ENCODE measurements at places on chromosomes 11 and 22.
A peak's percentile ranks its signal among the peaks of the same experiment; 100 is the strongest.

DNA sequence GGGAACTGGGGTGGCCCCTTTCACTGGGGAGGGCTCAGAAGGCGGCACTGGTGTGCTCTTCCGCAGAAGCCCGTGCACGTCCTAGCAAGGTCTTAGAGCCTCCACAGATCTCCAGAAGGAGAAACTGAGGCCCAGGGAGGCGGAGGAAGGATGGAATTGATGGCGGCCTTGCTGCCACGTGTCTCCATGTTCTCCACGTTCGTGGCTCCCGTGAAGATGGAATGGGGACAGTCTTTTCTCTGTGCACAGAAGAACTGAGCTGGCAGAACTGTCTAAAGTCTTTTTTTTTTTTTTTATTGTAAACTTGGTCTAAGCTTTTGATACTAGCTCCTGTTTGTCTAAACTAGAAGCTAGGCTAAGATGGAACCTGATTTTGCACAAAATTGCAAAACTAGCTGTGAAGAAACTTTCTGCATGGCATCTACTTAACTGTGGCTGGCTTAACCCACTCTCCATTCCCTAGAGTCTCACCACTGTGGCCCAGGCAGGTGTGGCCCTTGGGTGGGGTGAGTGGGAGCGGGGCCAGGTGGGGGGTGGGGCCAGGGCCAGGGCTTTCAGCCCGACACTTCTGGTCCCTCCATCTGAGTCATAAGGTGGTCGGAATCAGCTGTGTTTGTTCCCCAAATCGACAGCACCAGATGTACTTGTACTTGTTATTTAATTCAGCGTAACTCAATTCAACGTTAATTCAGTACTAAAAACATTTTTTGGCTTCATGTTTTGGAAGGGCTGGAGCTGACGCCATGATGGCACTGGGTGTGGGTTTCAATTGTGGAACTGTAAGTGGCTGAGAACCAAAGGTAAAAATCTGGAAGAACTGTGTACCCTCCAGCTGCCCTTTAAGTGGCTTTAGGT is 120.7 kb downstream of the MPPED1 start:
- no peak for DNase-seq

GRCh38 chr11:70043482-70043881 is 34.6 kb upstream of the ANO1 start:
- DNase-seq = no peak

GRCh38 chr11:61123775-61124571 is 21.7 kb downstream of the CD5 start:
- DNase-seq = no peak

- no peak for DNase-seq
Measured at GRCh38 chr11:115581871-115582639, 77.8 kb upstream of the CADM1 start.

DNA sequence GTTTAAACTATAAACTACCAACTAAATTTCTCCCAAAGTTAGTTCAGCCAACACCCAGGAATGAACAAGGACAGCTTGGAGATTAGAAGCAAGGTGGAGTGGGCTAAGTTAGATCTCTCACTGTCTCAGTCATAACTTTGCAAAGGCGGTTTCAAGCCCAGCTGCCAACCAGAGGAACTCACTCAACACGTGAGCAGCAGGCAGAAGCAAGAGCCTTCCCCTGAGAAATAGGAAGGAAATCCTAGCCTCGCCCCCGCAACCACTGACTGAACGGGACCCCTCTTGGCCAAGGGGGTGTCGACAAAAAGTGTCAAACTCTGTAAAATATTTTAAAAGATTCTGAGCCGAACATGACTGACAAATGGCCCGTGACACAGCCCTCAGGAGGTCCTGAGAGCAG is 4.4 kb upstream of the KRTAP5-9 start:
- DNase-seq = no peak

GRCh38 chr11:57116654-57117053 is 65.1 kb upstream of the LRRC55 start:
- peak; percentile 31 for DNase-seq

GRCh38 chr11:33652431-33652830 is 48.2 kb downstream of the C11orf91 start:
- DNase-seq = no peak
